ENCODE measurements at places on chromosomes 5 and 9. TPM values are rescaled to one million over a fixed set of nuclear protein-coding genes. Genes with fewer than 3 reads are reported as not detected.

DNA sequence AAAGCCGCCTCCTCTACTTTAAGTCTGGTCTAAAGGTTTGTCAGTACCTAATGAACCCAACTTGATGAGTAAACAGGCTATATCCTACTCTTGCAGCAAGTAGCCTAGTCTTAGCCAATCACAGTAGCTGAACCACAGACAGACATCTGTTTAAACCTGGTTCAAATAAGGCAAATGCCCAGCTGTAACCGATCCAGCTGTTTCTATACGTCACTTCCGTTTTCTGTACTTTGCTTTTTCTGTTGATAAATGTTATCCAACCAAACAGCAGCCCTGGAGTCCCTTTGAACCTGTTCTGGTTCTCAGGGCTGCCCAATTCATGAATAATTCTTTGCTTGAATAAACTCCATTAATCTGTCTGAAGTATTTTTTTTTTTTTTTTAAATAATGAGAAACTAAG, 76.9 kb upstream of the EQTN start:
- H3K4me3 ChIP-seq = no peak overlapping the region
- H3K36me3 ChIP-seq = no peaks in the 10 kb centered on the region
- no peak overlapping the region for H3K27ac ChIP-seq
- DNase-seq = no peak
- no peaks in the 10 kb centered on the region for H3K27me3 ChIP-seq
- H3K4me1 ChIP-seq = no peaks in the 10 kb centered on the region

GRCh38 chr5:131156385-131156784, 8.7 kb downstream of the HINT1 start:
- H3K4me1 ChIP-seq = no peaks in the 10 kb centered on the region
- no peak overlapping the region for H3K27ac ChIP-seq
- DNase-seq = no peak
- peaks cover 29% of the 10 kb centered on the region for H3K36me3 ChIP-seq

DNA sequence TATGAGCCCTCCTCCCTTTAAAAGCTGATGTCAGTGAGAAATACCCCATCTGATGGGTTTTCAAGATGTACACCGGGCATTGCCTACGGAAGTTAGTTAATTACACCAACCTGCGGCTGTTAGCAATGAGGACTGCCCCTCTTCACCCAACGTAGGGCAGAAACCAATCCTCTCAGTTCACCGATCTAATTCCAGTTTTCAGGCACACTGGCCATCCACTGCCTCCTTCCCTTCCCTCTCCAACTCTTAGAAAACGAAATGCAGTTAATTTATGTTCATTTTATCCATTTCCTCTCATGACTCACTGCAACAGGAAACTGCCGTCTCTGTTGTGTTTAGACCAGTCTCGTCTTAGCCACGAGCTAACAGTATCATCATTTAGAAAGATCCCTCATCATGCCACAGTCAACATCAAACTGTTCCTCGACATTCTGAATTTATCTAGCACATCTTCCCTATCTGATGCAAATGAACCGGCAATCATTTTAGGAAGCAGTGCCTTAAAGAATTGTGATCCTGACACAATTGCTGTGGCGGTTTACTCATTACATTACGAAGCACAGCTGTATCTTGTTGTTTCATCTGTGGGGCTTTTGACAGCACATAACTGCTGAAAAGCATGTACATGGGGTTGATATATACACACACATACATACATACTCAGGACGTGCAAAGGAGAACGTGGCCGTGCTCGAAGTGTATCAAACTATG, 168.6 kb downstream of the EFNA5 start:
- no peaks in the 10 kb centered on the region for H3K4me1 ChIP-seq
- no peak overlapping the region for H3K27ac ChIP-seq
- H3K4me3 ChIP-seq = no peak overlapping the region
- H3K36me3 ChIP-seq = no peaks in the 10 kb centered on the region
- no peaks in the 10 kb centered on the region for H3K27me3 ChIP-seq

DNA sequence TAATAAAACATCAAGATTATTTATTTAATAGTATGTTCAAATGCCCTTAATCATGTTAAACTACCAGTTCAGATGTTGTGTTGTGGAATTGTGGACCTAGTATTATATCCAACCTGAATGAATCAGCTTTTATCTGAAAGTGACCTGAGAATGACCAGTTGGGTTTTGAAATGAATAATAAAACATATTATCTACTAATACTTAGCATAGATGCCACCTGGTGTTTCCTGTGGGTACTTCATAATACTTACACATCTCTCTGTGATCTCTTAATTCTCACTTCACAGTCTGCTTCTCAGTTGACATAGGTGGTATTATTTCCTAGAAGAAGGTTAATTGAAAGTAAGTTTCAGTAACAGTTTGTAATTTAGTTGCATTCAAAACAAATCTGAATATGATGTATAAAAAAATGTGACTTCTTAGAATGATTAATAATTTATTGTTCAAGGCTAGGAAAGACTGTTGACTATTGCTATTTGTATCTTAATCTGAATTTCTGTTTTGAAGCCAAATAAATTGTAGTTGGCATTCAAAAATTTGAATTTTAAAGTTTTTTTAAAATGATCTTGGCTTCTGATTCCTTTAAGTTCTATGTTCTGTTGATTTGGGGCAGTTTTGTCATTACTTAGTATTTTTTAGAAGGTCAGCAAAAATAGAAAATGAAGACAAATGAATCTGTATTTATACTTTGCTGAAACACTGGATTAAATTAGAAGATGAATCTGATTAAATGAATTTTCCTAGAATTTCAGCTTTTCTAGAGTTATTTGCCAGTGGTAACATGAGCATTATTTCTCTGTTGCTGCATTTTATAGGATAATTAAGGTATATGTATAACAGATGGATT, 48.2 kb downstream of the KIF2A start:
- H3K4me3 ChIP-seq = no peak overlapping the region
- H3K36me3 ChIP-seq = no peaks in the 10 kb centered on the region
- no peaks in the 10 kb centered on the region for H3K27me3 ChIP-seq
- H3K4me1 ChIP-seq = no peaks in the 10 kb centered on the region
- DNase-seq = no peak

GRCh38 chr5:157859227-157859575, 256 bp upstream of the CLINT1 start:
- peak overlapping the region; percentile 82 for H3K27ac ChIP-seq
- H3K4me3 ChIP-seq = no peak overlapping the region
- DNase-seq = no peak
- H3K4me1 ChIP-seq = peaks cover 39% of the 10 kb centered on the region
- H3K27me3 ChIP-seq = no peaks in the 10 kb centered on the region

DNA sequence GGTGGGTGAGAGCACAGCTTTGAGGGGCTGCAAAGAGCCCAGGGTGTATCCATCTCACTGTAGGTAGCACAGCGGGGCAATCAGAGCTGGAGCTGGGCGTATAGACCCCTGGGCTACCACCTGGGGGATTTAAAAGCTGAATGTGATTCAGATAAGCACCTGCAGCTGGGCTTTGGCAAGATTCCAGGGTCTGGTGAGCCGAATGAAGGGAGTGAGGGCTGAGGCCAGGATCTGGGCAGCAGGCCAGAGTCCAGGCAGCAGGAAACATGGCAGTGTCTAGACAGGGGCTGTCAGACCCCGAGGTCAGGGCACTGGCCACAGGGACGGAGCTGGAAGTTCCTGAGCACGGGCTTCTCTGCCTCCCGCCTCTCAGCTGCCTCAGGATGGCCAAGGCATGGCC, 8.7 kb downstream of the ASS1 start:
- peaks cover 38% of the 10 kb centered on the region for H3K4me1 ChIP-seq
- no peak overlapping the region for H3K4me3 ChIP-seq
- peak; percentile 78 for DNase-seq
- H3K36me3 ChIP-seq = no peaks in the 10 kb centered on the region

GRCh38 chr9:73531658-73532057, 380.0 kb downstream of the ANXA1 start:
- no peak overlapping the region for H3K4me3 ChIP-seq
- H3K27me3 ChIP-seq = no peaks in the 10 kb centered on the region
- H3K36me3 ChIP-seq = no peaks in the 10 kb centered on the region
- H3K27ac ChIP-seq = no peak overlapping the region

DNA sequence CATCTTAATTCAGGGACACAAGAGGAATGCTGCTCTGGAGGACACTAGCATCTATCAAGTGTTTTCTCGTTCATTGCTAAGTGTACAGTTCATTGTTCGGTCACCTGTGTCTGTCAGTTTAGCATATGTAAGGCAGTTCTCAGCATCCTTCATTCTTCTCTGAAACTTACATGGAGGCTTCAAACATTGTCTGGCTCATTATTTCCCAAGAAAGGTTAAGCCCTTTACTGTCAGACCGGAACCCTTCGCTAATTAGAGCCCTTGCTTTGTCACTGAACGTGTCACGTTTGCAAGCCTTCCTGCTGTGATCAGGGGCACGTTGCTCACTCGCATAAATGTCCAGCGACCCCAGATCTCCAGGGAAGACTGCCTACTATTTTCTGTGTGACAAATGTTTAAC, 62.3 kb upstream of the RIOK2 start:
- DNase-seq = no peak
- H3K27ac ChIP-seq = no peak overlapping the region
- H3K4me1 ChIP-seq = no peaks in the 10 kb centered on the region

- DNase-seq = no peak
- no peaks in the 10 kb centered on the region for H3K27me3 ChIP-seq
- H3K36me3 ChIP-seq = no peaks in the 10 kb centered on the region
- peaks cover 7% of the 10 kb centered on the region for H3K4me1 ChIP-seq
- no peak overlapping the region for H3K27ac ChIP-seq
These were observed 168.0 kb upstream of the SPRY4 start for GRCh38 chr5:142492781-142493281.

- peaks cover 57% of the 10 kb centered on the region for H3K4me1 ChIP-seq
- H3K27me3 ChIP-seq = no peaks in the 10 kb centered on the region
- peak; percentile 77 for DNase-seq
- no peaks in the 10 kb centered on the region for H3K36me3 ChIP-seq
These were observed 427 bp downstream of the SERINC5 start for GRCh38 chr5:80255431-80255810.

- H3K4me1 ChIP-seq = peaks cover 20% of the 10 kb centered on the region
- H3K36me3 ChIP-seq = no peaks in the 10 kb centered on the region
These were observed 9.2 kb downstream of the TMEM250 start for GRCh38 chr9:136109351-136110081.

GRCh38 chr9:37745970-37746369, 7.6 kb upstream of the TRMT10B start:
- no peaks in the 10 kb centered on the region for H3K27me3 ChIP-seq
- no peaks in the 10 kb centered on the region for H3K4me1 ChIP-seq
- no peak overlapping the region for H3K4me3 ChIP-seq
- DNase-seq = no peak

DNA sequence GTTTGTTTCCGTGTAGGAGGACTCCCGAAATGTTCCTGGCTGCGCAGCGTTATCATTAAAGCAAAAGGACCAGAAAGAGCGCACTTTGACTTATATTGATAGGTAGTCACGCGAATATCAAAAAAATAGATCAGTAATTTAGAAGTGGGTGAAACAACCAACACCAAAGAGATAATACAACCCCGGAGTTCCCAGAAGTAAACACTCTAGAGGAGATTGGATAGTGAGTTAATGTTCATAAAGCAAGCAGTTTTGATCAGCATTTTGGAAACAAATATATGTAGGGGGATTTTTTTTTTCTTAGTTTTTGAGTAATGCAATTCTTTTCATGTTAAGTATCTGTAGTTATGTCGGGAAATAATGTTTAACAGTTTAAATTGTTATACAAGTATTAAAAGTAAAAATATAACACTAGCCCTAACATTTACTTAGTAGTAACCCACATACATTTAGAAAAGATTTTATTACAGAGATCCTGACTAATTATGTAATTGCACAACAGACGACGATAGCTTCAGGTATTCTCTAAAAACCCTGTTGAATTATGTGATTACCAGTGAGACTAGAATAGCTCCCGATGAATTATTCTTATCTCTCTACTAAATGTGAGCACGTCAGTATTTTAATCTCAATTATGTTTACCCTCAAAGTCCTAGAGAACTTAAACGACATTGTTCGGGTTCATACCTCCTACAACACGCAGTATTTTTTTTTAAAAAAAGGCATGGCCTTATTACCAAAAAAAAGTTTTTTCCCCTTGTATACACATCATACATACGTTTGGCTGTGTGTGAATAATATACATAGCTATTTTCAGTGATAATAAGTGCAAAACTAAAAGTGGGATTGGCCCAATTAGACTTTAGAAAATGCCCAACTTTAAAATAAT, 9.4 kb upstream of the NFIB start:
- peak overlapping the region; percentile 56 for H3K4me3 ChIP-seq
- H3K27ac ChIP-seq = peak overlapping the region; percentile 90
- DNase-seq = no peak

DNA sequence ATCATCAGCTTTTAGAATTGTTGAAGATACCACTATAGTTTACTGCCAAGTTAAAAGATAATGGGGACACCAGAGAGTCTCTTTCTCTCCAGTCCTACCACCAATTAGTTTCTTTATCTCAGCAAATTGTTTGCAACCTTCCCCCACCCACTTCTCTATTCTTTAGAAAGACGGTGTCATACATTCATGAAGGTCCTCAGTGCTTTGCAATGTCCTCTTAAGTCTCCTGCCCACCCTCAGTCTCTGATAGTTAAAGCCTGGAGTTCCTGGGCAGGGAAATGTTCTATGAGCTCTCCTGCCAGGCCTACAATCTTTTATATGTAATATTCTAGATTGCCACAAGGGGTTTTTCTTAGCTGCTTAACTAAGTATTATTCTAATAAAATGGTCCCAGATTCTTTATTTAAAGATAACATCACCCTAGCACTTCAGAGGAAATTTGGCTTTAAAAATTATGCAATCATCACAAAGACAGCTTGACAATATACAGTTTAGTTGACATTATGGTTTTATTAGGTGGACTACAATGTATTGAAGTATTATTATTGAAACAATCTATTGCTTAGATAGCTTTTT, 509.2 kb downstream of the CSNK1G3 start:
- DNase-seq = no peak
- no peak overlapping the region for H3K4me3 ChIP-seq
- no peaks in the 10 kb centered on the region for H3K36me3 ChIP-seq
- H3K27ac ChIP-seq = no peak overlapping the region
- H3K4me1 ChIP-seq = no peaks in the 10 kb centered on the region
- H3K27me3 ChIP-seq = no peaks in the 10 kb centered on the region

Gene COMMD10
- total RNA-seq = 33.8 TPM

Gene DNAJB5
- 13.3 TPM for total RNA-seq

Gene NR2F1
- 99.8 TPM for total RNA-seq

Gene SLC46A2
- not detected for total RNA-seq
